ENCODE measurements at places on chromosomes 11 and 22.

DNA sequence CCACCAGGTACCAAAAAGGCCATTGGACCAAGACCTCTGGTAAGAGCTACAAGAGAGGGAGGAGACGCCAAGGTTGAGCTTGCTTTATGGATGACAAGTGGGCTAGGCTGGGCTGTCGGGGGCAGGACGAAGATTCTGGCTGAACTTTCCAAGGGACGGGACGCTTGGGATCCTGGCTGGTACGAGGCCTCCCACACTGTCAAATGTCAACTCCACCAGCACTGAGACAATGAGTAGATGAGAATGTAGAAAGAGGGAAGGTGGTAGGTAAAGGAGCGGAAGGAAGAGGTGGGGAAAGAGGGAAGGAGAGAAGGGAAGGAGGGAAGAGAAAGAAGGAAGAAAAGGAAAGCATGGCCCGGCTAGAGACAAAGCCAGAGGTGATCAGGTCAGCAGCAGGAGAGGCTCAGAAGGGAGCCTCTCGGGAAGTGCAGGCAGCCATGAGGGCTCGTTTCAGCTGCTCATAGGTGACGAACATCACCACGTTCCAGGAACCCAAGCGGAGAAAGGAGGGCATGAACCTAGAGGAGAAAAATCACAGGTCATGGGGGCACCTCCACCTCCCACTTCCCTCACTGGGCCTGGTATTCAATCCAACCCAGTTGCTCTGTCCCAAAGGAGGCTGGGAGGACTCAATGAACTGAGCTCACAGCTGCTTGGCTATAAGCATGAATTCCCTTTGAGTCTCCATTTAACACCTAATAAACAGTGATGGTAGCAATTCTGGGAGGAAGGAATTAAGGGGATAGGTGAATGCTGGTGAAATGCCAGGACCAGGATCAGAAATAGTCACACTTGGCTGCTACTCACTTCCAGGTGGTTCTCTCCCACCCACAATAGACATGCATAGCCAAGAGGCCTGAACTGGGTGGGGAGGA lies 7.8 kb downstream of the UCP2 start:
- DNase-seq: no peak

- DNase-seq: no peak
Measured at GRCh38 chr11:117300773-117301172, 9.6 kb downstream of the BACE1-AS start.

- no peak for DNase-seq
Measured at GRCh38 chr11:78641541-78641940, 66.9 kb upstream of the NARS2 start.

DNA sequence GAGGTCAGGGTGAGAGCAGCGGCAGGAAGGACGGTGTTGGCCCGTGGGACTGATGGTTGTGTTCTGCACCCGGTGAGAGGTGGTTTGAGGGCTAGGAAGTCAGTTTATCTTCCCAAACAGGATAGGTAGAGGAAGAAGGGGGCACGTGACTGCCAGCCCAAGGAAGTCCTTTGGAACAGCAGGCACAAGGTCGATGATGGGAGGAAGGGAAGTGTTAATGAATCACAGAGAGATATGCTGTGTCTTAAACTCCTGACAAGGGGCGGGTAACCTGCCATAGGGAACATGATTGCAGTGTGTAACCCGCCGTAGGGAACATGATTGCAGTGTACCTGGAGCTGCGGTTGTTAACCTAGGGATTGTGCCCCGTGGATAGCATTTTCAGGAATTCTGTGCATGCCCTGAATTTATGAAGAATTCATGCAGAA lies 49.0 kb downstream of the PRR5L start:
- no peak for DNase-seq

DNA sequence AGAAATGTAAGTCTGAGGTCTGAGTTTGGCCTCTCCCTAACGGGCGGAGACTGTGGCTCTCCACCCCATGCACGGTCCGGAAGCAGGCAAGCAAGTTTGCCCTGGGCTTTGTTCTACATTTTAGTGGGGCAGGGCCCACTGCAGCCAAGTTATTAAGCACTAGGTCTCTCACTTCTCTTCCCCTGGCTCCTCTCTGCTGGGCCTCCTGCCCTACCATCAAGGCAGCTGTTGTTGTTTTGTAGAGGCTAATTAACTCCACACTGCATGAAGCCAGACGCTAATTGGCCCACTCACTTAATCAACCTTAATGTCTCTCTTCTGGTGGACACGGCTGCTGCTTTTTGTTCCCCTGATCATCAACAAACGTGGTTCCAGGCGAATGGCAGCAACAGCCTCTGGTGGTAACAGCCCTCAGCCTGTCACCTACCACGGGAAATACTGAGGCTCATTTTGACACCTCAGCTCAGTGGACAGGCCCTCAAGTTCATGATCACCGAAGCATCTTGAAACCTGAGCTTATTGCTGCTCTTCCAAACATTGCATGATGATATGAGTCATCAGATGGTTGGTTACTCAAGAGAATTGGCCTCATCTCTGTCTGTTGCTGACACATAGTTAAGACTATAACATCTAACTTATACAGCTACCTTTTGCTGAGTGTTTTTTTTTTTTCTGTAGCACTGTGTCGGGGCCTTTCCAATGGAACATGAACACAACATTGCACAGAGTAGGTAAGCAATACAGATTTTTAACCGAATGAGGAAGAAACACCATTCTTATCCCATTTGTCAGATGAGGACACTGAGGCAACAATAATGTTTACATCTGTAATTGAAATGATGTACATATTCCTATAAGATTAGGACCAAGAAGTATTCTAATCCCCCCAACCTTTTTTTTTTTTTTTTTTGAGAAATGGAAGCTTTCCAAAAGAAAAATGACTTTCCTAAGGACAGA lies 20.8 kb upstream of the LMO2 start:
- no peak for DNase-seq
